ENCODE measurements at places on chromosomes 16 and 17.

GRCh38 chr17:57929386-57929785, 25.8 kb downstream of the CUEDC1 start:
- DNase-seq: no peak

- no peak for DNase-seq
Observed at GRCh38 chr16:31696968-31697743, 169.5 kb downstream of the AHSP start.

- no peak for DNase-seq
Observed at GRCh38 chr16:84545114-84545737, 40.8 kb upstream of the MEAK7 start.

DNA sequence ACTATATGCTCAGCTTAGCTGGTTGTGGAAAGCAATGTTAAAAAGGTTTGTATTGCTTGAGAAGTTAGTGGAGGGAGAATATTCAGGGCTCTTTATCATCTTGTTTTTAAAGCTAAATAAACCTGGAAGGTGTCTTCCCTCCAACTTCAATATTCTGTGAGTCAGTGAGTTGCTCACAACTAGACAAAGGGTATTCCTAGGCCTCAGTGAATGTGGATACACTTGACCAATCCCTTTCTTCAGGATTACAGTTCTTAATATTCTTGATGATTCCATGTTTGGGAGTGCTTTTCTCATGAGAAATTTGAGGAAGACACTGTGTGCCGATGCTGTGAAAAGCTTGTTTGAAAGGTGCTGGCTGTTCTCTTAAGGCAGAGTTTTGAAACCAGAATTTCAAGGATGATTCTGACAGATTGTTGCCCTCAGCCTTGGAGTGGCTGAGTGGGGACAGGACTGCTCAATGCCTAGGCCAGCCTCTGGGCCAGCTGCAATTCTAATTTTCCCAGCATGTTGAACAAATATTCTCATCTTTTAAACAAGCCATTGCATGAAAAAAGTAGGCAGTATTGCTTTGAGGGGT, 30.1 kb downstream of the MAP2K4 start:
- no peak for DNase-seq

- DNase-seq: peak; percentile 29
Observed at GRCh38 chr17:2724784-2725164, 13.2 kb upstream of the CLUH start.

DNA sequence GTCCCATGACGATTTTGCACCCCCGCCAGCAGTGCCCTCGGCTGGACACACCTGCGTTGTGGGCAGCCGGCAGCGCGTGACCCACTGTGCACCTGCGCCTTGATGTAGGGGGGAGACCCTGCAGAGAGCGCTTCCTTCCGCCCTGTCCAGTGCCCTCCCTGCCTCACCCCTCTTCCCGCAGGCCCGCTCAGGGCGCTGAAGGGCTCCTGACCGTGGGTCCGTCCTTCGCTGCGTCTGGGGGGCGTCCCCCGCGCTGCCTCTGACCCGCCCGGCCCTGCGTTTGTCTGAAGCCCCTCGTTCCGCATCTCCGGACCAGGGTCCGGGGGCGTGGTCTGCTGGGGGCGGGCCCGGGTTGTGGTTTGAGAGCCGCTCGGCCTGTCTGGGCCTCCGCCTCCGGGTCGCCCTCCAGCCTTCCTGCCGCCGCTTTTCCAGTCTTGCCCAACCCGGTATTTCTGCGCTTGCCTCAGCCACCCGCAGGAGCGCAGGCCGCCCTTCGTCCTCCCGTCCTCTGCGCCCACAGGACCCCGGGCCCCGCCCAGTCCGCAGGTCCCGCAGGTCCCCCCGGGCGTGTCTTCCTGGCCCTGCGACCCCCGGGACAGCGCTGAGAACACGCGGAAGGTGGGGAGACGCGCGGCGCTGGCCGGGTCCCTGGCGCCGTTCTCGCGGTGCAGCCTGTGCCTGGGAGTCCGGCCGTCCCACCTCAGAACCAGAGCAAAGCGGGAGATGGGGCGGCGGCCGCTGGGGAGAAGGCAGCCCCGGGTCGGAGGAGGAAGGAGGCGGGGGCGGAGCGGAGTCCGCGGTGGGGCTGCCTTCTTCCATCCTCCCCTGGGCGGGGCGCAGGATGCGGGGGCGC, 4.0 kb upstream of the IL17C start:
- no peak for DNase-seq

Data from ovary (tissue), 10 donors.